ENCODE measurements at places on chromosomes 16 and 17.

DNA sequence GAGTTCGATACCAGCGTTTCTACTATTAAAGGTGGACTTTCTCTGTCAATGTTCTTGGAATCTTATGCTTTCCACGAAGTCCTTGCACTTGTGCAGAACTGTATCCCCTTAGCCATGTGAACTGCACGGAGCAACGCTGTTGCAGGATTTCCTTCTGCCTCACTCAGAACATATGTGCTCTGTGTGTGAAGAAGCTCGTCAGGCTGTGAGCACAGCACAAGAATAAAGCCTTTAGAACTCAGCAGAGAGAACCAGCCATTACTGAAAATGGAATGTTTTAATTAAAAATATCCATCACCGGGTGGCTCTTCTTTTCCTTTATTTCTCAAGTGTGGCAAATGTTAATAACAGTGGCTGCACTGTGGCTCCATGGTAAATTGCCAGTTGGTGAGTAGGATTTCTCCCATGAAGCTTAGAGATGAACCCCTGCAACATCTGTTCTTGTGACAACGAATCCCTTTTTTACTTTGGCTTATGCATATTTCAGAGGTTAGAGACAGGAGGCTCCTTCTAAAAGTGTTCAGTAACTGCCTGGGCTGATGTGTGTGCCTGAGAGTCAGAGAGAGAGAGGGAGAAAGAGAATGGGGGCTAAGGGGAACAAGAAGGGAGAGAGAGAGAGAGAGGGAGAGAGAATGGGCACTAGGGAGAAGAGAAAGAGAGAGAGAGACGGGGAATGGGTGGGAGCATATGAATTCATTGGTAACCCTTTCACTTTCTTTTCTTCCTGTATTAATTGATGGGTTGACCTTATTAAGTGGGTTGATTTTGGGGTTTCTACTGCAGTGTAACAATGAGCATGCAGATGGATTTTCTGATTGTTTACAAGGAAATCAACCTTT lies 50.0 kb downstream of the RPTOR start:
- no peak for DNase-seq

GRCh38 chr16:75617121-75617520 lies 6.0 kb downstream of the ADAT1 start:
- DNase-seq, result no peak

DNA sequence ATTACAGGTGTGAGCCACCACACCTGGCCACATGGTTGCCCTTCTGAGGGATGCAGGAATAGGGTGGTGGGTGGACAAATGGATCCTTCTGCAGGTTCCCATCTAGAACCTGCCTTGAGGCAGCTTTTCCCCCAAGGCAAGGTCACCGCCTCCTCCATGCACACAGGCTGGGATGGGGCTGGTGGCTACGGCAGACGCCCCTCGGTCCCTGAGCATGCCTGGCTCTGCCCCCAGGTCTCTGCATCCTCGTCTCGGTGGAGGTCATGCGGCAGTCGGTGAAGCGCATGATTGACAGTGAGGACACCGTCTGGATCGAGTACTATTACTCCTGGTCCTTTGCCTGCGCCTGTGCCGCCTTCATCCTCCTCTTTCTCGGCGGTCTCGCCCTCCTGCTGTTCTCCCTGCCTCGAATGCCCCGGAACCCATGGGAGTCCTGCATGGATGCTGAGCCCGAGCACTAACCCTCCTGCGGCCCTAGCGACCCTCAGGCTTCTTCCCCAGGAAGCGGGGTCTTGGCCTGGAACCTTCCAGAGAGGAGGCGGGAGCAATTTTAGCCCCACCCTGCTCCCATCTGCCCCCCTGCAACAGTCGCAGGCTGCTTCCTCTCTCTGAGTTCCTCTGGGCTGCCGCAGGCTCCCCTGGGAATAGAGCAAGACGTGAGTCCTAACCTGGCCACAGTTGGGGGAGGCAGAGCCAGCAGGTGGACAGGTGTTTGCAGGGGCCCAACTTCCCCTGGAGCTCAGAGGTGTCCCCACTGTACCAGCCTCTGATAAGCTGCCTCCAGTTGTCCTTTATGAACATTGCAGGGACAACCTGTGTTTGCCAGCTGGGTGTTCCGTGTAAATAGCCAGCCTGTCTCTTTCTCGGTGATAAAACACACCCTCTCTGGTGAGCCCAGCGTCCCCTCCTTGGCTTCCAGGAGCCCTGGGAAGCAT lies 11.7 kb downstream of the CACNG1 start:
- no peak for DNase-seq

DNA sequence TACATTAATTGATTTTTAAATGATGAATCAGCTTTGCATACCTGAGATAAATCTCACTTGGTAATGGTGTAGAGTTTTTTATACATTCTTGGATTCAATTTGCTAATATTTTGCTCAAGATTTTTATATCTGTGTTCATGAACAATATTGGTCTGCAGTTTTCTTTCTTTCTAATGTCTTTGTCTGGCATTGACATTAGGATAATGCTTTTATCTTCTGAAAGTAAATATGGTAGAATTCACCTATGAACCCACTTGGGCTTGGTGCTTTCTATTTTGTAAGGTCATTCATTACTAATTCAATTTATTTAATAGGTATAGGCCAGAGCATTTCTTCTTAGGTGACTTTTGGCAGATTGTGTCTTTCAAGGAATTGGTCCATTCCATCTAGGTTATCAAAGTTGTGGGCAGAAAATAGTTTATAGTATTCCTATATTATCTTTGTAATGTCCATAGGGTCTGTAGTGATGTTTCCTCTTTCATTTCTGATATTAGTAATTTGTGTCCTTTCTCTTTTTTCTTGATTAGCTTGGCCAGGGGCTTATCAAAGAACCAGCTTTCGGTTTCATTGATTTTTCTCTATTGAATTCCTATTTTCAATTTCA lies 45.6 kb downstream of the NACA2 start:
- no peak for DNase-seq

- peak; percentile 79 for DNase-seq
These were observed at the start of gene MLKL for GRCh38 chr16:74700438-74701225. Gene MLKL (minus strand): TSS chr16:74700862. CDS start chr16:74695757, 5,105 bp downstream.

GRCh38 chr16:58088091-58088490 lies 41.1 kb downstream of the CFAP20 start:
- DNase-seq, result no peak

DNA sequence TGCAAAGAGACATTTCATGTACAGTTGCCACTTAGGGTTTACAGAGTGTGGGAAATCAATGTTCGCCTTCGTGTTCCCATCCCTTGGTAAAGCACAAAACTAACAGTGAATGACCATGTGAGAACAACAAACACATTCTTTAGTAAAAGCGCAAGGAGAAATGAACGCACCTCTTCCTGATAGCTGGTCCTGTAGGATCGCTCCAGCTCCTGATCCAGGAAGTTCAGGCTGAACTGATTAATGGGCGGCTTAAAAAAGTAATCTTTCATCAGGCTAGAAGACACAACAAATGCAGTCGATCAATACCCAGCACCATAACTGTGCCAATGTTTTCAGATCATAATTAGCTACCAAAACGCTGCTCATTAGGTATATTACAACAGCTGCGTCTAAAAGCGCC lies 108.3 kb upstream of the CREBBP start:
- DNase-seq, result no peak

- peak; percentile 55 for DNase-seq
These were observed 14.4 kb downstream of the CACNB1 start for GRCh38 chr17:39183045-39183444.

DNA sequence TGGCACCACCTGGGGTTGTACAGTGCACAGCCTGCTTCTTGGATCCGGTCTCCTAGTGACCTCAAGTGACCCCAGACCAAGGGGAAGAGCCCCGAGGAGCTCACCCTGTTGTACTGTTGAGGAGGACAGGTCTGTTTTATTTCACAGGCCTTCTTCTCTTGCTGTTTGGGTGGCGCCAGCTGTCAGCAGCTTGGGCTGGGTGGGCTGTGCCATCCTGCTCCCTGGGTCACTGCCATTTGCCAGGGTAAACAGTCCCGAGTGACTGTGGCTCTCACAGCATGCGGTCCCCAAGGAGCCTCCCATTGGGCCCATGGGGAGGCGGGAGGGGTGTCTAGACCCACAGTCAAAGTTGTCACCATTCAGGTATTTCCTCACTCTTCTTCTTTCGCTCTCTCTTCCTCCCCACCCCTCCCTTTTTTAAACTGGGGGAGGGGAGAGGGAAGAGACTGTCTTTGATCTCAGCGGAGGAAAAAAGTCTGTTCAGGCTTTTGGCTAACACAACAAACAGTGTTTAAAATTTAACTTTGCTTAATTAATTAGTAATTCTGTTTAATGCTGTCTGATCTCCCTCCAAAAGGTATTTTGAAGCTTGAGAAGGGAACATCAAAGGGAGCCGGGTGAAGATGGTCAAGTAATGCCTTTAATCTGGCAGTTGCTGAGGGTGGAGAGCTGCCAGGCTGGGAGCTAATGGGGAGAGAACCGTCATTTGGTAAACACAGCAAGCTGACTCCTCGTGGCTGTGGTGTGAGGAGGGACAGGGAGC lies 64.0 kb downstream of the SNX20 start:
- DNase-seq, result no peak

GRCh38 chr17:78353834-78354233 lies 6.0 kb downstream of the SOCS3 start:
- peak; percentile 14 for DNase-seq

DNA sequence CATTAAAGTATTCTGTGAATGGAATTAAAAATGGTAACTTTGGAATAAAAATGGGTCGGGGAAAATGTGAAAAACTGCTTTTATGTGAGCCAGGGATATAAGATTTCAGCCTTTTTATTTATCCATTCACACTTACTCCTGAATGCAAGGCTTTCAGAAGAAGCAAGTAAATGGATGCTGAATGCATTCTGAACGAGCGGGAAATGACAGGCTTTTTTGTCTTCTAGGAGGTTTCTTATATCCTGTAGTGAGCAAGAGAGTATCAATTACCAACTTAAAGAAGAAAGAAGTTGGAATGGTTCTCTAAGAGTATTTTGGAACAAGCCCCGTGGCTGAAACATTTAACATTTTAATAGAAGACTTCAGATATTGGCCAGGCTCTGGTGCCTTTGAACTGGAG lies 36.0 kb downstream of the NUP93 start:
- DNase-seq, result no peak

DNA sequence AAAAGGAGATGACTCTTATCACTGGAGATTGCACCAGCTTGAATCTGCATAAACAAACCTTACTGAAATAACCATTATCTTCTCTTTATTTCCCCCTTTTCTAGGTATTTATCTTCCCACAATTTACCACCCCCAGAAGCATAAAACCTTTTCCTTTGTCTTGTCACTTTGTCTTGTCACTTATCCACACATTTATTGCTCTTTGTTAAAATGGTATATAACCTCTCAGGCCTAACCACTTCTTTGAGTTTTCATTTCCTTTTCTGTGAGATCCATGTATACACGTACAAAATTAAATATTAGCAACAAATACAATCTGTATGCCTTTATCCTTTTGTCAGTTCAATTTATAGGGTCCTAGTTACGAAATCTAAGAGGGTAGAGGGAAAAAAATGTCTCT lies 122.9 kb downstream of the CACNG3 start:
- DNase-seq, result no peak

DNA sequence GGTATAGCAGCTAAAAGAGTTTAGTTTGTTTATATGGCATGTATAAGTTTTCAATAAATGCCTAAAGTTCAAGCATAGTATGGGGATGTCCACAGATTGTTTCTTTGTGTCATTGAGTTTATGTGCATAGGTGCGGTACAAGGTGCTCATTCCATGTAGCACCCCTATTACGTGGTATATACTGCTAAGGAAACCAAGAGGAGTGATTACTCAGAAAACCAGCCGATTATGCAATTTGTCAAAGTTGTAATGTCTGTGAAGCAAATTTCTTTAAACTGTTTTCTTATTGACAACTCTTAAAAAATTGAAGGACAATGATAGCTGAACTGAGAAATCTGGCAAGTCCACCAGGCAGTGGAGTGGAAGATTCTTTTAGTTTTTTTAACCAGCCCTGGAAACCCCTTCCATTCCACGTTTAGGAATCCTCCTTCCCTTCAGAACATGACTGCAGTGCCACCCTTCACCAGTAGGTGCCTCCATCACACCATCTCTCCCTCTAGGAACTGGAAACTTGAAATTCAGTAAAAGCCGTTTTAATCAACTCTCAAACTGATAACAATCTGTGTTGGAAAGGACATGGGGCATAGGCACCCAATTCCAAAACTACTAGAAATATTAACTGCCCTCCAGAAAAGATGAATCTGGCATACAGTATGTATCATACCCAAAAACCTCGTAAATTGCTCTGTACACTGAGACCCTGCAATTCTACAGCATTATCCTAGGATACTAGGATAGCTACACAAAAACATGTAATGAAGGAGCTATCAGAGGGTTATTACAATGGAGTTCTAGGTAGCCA lies 43.5 kb downstream of the REXO5 start:
- DNase-seq, result peak; percentile 69

DNA sequence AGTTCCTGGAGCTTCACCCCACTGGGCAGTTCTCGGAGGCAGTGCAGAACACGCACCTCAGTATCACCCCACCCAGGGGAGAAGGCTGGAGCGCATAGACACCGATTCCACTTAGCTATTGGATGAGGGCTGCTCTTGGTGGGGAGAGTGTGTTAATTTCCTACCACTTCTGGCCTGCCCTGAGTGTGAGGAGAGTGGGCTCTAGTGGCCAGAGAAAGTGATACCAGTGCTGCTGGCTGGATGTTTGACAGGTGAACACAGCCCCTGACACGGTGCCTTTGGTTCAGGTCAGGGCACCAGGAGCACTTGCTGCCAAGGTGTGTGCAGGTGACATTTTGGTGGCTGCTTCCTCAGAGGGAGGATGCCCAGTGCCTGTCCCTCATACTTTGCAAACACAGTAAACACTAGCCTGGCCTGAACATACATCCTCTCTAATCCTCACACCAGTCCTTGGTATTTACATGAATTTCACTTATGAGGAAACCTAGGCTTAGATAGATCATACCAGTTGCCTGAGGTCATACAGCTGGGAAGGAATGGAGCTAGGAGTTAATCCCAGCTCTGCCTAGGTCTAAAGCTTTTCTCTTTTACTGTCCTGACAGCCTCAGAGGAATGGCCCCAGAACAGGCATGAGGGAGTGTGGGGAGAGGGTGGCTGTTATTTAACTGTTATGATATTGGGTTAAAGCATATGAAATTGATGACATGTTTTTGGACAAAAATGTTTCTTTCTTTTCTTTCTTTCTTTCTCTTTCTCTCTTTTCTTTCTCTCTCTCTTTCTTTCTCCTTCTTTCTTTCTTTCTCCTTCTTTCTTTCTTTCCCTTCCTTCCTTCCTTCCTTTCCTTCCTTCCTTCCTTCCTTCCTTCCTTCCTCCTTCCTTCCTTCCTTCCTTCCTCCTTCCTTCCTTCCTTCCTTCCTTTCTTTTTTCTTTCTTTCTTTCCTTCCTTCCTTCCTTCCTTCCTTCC lies 21.0 kb upstream of the ITGAX start:
- peak; percentile 45 for DNase-seq

- DNase-seq, result peak; percentile 37
These were observed 59.9 kb downstream of the BEAN1 start for GRCh38 chr16:66486773-66487579.

- no peak for DNase-seq
These were observed 1.8 kb downstream of the RAB11FIP3 start for GRCh38 chr16:427250-427649.

Data from MV-4-11 (cell line).